ENCODE measurements at places on chromosomes 4 and X.

GRCh38 chr4:78410676-78411075, 140.9 kb upstream of the ANXA3 start:
- DNase-seq = no peak

GRCh38 chrX:136487647-136488046, at the start of gene BRS3:
Gene BRS3, plus strand, starts transcription at chrX:136487947. Its CDS starts 168 bp downstream, at chrX:136488115.
- DNase-seq = no peak

DNA sequence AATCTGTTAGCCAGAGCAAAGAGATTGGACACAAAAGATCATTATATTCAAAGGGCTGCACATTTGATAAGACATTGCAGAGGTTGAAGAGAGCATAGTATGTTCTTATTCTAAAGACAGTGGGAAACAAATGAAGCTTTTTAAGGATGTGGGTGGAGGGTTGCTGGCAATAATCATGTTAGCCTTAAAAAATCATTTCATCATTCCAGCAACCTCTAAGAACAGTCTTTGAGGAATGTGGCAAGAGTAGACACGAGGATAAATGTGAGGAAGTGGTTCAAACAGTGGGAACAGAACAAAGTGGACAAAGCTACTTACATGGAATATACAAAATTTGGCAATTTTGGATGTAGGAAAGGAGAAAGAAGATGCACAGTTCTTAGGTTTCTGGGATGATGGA, 167.3 kb upstream of the SPRY1 start:
- DNase-seq = no peak

GRCh38 chr4:72330381-72330780, 238.6 kb downstream of the ADAMTS3 start:
- DNase-seq = no peak

- no peak for DNase-seq
Observed at GRCh38 chr4:63901304-63901703, 507.9 kb downstream of the TECRL start.

DNA sequence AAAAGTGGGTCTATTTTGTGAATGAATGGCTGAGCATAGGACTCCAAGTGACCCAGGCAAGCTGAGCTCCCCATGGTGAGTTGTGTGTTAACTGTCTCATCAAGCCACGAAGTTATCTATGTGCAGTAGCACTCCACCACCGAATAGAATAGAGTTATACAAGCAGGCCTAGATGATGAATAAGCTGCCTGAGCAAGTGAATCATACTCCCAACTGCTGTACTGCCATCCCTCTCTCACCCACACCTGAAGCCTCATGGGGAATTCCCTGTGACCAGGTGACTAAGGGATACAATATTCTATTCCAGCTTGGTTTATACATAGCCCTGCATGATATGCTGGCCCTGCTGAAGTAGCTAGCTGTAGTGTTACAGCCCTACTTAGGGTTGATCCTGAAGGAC, 38.7 kb downstream of the KDM5C start:
- no peak for DNase-seq

DNA sequence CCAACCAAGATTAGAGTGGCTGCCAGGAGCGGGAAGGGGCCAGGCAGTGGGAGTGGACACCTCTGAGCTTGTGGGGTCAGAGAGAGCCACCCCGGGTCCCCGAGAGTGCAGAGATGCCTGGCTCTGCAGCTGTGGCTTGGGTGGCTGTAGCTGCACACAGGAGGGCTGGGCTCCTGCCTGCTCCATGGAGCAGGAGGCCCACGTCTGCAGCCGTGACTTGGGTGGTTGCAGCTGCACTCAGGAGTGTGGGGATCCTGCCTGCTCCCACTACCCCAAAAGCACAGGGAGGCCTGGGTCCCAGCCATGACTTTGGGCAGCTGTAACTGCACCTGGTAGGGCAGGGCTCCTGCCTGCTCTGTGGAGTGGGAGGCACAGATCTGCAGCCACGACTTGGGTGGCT, 28.7 kb upstream of the DIPK2B start:
- DNase-seq = no peak

DNA sequence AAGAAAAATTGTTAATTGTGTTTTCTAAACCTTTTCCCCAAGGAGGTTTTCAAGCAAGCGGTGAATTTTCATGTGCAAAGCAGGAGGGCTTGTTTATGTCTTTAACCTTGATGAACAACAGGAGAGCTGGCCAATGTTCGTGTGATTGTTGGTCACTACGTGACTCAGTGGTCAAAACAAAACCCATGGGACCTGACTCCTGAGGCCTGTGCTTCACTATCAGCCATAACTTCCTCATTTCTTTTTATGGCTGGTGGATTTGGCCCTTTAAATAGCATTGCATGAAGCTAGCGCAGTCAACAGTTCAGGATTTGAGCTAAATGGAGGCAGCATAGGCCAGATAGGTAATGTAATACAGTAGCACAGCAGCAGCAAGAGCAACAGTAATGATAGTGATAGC, 80.5 kb downstream of the MID1IP1 start:
- DNase-seq = no peak

GRCh38 chr4:13322681-13323101, 161.4 kb downstream of the RAB28 start:
- no peak for DNase-seq

DNA sequence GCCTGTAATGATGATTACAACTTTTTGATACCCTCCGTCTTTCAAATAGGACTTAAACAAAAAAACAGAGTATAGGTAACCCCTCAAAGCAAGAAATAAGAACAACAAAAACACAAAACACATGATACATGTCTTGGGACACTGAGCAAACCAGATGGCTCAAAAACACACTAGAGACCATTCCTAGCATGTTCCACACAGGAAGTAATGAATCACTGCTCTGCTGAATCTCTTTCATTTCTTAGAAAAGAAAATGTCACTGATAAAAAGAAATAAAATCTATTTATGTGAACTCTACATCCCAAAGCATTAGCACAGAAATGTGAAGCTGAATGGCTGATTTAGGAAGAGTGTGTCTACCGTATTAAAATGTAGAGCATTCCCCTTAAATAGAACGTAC, 134.5 kb upstream of the IL15 start:
- no peak for DNase-seq
